ENCODE measurements at places on chromosomes 2 and 18. TPM values are rescaled to one million over a fixed set of nuclear protein-coding genes. Genes with fewer than 3 reads are reported as not detected.

GRP gene
- 2.5 TPM for total RNA-seq

DCDC2C gene
- total RNA-seq: not detected

NAT8 gene
- total RNA-seq: not detected

MBP gene
- total RNA-seq: 30.7 TPM
